ENCODE measurements at places on chromosomes 12 and 14. TPM values are rescaled to one million over a fixed set of nuclear protein-coding genes. Genes with fewer than 3 reads are reported as not detected.

DNA sequence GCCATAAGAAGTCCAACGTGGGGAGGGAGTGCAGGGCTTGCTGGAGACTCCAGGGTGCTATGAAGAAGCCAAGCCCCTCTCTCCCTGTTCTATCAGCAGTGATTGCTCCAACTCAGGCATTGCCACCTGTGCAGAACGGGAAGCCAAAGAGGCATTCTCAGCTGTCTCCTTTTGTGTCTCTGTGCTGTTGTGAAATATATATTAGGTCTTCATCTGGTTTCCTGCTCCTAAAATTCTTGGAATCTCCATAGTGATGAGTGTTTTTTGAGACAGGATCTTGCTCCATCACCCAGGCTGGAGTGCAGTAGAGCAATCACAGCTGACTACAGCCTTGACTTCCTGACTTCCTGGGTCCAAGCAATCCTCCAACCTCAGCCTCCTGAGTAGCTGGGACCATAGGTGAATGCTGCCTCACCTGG is 51.2 kb upstream of the AEBP2 start:
- no peak for DNase-seq

- DNase-seq, result no peak
Observed at GRCh38 chr12:74689071-74689655, 151.5 kb downstream of the ATXN7L3B start.

MOAP1 gene
- total RNA-seq, result 14.9 TPM

DNA sequence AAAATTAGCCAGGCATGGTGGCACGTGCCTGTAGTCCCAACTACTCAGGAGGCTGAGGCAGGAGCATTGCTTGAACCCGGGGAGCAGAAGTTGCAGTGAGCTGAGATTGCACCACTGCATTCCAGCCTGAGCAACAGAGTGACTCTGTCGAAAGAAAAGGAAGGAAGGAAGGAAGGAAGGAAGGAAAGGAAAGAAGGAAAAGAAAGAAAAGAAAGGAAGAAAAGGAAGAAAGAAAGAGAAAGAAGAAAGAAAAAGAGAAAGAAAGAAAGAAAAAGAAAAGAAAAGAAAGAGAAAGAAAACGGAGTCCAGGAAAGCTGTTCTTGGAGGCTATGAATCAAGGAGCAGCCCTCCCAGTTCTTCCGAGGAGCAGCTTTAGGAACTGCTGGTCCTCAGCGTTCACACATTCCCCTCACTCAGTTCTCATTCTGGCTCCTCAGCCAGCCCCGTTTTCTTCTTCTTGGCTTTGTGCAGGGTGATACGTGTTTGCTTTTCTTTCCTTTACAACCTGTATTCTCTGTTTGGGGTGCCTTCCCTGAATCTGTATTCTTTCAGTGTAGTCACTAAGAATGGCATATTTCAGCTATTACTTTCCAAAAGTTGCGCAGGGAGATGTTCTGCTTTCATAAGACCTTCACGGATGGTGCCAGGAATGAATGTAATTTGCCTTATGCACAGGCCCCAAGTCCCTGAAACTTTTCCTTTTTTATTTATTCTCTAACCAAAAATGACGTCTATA is 12.2 kb downstream of the FBXL14 start:
- no peak for DNase-seq

DNA sequence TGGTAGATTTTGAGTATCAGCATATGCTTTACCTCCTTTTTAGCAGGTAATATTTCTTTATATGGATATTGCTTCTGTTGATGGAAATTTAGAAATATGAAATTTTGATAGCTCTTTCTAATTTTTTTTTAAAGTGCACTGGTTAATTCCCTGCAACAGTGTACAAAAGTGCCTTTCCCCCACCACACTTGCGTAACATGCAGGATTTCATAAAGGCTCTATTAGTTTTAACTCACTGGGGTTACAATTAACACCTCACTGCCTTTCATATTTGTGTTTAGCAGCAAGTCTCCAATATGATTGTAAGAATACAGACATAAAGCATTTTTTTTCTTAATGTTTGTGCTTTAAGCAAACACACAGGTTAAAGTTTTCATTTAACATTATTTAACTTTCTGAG is 25.6 kb downstream of the MNAT1 start:
- DNase-seq, result no peak

FAM186B gene
- total RNA-seq, result 0.18 TPM

SLC4A8 gene
- 2.4 TPM for total RNA-seq

DNA sequence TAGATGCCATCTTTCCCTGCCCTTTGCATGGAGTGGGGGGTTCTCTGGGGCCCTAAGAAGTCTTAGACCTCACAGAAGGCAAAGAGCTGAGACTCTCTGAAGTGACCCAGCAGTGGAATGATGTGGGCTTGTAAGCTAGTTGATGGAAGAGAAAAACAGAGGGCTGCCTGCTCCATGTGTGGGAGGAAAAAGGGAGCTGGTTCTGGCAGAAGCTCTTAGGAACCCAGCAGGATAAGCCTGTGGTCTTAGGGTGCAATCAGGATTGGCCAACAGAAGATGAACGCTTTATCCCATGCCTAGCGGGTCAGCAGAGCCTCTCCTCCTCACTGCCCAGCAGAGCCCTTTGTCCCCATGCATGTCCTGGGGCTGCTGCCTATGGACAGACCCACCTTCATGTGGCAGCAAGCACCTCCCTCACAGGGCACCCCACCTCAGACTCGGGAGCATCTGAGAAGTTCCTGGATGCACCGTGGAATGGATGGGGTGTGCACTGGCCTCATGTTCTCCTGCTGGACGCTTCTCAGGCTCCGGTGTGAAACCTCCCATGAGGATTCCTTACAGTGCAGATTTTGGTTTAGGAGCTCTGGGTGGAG is 152.7 kb downstream of the ADGRD1 start:
- DNase-seq, result no peak

- DNase-seq, result no peak
Observed at GRCh38 chr12:109139791-109140190, 23.4 kb downstream of the ACACB start.

GRCh38 chr14:94113490-94113889 is 3.0 kb downstream of the IFI27 start:
- DNase-seq, result no peak

ESR2 gene
- 0.39 TPM for total RNA-seq

GRCh38 chr14:32129124-32129523 is 52.0 kb downstream of the ARHGAP5 start:
- no peak for DNase-seq

DNA sequence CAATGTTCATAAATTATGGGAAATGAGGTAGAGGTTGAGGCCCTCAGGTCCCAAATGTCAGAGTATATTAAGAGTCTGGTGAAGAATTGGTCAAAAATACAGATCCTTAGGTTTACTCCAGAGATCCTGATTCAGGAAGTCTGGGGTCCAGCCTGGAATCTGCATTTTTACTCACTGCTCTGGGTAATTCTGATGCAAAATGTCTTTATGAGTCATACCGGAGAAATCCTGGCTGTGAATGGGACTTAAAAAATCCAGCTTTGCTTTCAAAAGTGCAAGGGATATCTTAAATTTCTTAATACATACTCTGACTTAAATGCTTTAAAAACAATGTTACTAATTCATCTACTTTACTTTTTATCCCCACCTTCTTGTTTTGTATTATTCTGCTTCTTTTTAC is 74.5 kb downstream of the FERMT2 start:
- no peak for DNase-seq

GRCh38 chr12:113348849-113349536 is 9.4 kb upstream of the PLBD2 start:
- DNase-seq, result no peak
